ENCODE measurements at places on chromosomes 2 and 18.

DNA sequence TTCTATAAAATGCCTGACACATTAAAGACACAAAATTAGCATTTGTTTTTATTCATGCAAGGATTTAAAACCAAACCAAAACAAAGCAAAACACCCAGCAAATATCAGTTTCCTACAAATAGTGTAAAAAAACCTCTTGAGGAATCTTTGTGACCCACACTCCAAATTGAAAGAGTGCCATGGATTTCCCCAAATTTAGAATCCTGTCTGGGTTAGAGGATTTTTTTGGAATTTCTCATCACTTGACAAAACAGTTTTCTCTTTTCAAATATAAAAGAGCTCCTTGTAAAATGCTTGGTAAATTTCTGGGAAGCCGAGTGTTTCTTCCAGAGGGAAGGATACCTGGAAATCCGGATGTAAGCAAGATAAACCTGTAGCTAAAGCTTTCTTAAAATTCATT is 1.7 kb upstream of the FN1 start:
- no peak for DNase-seq

GRCh38 chr2:30713698-30714097 is 93.5 kb downstream of the CAPN13 start:
- no peak for DNase-seq

DNA sequence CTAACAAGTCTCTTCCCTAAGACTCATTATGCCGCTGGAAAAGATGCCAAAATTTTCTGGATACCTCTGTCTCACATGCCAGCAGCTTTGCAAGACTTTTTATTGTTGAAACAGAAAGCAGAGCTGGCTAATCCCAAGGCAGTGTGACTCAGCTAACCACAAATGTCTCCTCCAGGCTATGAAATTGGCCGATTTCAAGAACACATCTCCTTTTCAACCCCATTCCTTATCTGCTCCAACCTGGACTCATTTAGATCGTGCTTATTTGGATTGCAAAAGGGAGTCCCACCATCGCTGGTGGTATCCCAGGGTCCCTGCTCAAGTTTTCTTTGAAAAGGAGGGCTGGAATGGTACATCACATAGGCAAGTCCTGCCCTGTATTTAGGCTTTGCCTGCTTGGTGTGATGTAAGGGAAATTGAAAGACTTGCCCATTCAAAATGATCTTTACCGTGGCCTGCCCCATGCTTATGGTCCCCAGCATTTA is 26.3 kb downstream of the DHRS9 start:
- DNase-seq = no peak

- DNase-seq = no peak
These were observed 503.2 kb downstream of the PIK3C3 start for GRCh38 chr18:42458226-42458625.

DNA sequence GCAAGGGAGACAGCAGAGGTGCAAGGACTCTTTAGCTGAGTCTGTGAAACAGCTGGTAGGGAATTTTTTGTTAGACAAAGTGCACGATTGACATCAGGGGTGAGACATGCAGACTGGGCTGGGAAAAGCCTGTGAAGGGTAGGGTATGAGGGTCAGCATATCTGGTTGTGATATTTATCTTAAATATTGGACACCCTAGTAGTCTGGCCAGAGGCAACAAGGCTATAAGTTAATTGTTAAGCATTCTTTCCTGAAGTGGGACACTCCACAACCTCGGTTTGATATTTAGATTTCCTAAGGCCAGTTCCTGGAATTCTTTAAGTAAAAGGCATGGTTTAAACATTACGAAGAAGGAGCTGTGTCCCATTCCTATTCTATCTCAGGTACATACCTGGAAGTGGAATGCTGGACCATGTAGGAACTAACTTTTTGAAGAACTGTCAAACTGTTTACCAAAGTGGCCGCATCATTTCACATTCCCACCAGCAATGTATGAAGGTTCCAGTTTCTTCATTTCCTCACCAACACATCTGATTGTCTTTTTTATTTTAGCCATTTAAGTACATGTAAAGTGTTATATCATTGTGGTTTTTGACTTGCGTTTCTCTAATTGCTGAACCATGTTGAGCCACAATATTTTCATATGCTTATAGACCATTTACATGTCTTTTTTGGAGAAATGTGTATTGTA is 22.5 kb downstream of the EHBP1 start:
- DNase-seq = no peak

GRCh38 chr2:81068144-81068543 is 763.6 kb upstream of the LRRTM1 start:
- DNase-seq = no peak

DNA sequence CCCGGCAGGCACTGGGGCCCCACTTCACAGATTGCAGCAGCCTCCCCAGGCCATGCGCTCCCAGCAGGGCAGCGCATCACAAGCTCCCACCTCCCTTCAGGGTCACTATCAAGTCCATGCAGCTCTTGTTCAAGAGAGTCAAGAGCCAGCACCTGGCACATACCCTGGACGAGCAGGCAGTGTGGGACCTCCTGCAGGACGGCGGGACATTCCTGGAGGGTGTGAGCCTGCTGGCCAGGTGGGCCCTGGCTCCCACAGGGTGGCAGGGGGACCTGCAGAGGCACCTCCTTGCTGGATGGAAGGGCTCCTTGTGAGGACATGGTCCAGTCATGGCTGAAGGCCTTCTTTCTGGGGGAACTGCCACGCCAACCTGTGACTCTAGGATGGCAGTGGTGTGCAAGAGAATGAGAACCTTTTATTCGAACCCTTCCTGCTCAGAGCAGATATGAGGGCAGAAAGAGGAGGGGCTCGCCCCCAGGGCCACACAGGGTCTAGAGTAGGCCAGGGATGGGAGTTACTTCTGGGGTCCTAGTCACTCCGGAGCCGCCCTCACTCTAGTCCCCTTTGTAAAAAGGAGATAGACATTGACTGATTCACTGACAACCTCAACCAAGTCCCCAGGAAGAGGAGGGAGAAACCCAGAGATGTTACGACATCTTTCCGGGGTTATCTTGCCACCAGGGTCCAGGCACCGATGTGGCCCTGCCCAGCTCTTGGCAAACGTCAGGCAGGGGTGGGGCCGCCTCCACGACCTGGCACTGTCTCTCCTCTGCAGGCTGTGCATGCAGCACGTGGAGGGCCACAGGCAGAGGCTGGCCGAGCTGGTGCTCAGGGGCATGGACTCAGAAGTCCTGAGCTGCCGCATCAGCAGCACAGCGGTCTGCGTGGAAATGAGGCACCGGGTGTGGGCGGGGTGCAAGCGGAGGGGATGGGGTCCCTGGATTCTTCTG is 31.3 kb downstream of the HJURP start:
- DNase-seq = peak; percentile 37

GRCh38 chr2:230669386-230669950 is 43.2 kb upstream of the CAB39 start:
- DNase-seq = no peak

- no peak for DNase-seq
These were observed 5.4 kb upstream of the SATB2 start for GRCh38 chr2:199462956-199463692.

- no peak for DNase-seq
These were observed 277.8 kb upstream of the CNTNAP5 start for GRCh38 chr2:123747326-123747725.

DNA sequence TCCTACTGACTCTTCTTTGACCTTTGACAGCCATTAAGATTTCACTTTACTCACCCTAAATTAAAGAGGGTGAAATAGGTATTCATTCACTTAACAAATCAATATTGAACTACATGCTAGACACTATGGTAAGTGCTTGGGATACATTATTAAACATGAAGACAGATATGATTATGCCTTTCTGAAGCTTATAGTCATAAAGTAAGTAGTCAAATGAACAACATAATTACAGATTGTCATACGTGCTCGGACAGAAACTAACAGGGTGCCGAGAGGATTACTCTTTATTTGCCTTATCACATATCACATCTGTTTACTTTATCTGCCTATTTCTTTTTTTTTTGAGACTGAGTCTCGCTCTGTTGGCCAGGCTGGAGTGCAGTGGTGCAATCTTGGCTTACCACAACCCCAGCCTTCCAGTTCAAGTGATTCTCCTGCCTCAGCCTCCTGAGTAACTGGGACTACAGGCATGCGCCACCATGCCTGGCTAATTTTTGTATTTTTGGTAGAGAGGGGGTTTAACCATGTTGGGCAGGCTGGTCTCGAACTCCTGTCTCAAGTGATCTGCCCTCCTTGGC is 9.8 kb downstream of the ACVR2A start:
- DNase-seq = no peak

DNA sequence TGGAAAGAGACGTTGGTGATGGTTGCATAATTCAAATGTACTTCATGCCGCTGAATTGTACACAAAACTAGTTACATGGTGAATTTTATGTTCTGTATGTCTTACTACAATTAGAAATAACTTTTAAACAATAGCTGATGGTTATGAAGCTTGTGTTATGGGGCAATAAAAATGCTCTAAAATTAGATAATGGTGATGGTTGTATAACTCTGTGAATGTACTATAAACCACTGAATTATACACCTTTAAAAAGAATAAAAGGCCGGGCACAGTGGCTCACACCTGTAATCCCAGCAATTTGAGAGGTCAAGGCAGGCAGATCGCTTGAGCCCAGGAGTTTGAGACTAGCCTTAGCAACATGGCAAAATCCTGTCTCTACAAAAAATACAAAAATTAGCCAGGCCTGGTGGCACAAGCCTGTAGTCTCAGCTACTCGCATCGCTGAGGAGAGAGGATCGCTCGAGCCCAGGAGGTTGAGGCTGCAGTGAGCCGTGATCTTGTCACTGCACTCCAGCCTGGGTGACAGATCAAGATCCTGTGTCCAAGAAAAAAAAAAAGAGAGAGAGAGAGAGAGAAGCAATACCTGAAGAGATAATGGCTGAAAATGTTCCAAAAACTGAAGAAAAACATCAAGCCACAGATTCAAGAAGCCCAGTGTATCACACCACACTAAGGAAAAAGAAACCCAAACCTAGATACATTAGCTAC is 6.3 kb downstream of the RNU4ATAC start:
- DNase-seq = no peak

DNA sequence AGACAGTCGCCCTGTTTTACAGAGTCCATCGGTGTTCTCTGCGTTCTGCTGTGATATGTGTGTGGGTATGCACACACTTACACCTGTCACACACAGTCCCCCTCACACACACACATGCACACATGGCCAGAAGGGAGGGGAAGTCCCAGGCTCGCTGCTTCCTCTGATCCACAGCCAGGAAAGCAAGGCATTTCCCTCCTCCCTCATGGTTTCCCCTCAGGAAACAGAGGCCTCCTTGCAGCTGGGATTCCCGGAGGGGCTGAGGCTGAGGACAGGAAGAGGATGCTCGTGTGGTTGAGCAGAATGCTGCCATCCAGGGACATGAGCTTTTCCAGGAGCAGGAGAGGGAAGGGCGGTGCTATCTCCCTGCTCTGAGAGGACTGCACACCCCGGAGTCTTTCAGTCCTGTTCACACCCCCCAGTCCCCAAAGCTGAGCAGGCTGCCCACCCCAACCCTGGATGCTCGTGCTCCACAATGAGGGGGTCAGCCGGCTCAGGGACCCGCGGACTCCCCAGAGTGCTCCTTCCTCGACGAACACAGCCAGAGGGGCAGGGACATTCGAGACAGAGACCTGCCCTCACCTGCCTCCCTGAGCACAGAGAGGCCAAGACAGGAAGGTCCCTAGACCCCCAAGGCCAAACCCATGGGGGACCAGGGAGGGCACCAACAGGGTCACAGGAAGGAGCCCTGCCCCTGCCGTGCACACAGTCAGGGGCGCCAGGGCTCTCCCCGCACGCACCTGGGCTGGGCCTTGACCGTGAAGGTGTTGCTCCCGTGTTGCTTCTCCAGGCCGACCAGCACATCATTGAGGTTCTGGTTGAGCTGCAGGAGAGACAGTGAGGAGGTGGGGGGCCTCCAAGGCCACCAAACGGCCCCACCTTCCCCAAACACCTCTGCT is 45.3 kb downstream of the BIN1 start:
- DNase-seq = peak; percentile 35

DNA sequence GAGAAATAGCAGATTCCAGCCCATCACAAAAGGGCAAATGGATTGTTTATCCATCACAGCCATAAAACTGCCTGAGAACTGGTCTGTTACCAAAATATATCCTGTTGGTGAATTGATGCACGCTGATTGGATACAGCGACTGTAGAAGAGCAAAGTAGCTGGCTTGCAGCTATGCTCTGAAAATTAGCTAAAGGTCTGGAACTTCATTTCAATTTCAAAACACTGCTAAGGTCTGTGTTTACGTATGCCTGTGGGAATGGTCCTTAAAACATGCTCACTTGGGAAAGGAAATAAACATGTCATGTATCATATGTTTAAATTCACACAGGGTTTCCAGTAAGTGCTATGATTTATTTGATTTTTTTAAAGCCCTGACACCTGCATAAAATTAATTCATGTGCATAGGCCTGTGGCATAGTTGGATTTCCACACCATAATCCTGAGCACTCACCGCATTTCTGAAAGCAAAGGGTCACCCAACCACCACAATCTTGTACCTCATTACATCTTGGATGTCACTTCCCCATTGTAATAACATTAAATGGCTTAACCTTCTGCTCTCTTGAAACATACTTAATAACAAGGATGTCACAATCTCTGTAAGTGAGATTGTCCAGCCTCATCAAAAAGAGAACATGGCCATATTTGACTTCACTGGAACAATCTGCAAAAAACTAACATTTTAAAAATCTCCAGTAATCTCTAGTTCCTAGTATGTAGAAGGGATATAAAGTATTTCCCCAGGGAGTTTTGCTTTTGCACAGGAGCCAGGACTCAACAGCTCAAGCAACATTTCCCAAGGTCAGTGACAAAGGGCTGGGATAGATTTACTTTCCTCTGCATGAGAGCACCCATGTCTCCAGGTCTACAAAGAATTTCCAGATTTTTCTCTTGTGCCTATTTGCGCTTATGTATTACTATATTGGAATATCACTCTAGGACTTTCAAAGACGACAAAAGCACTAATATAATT is 109.8 kb downstream of the FARSB start:
- no peak for DNase-seq

DNA sequence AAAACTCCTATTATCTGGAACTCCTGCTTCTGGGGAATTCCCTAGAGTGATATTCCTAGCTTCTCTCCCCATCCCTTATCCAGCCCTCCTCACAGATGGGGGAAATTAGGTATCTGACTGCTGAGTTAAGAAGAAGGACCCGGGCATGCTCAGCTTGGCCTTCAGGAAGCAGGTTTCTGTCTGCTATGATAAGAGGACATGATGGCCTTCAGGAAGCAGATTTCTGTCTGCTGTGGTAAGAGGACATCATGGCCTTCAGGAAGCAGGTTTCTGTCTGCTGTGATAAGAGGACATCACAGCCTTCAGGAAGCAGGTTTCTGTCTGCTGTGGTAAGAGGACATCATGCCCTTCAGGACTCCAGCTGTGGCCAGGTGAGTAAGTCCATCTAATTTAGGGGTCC is 65.2 kb downstream of the PLEKHM3 start:
- DNase-seq = no peak

- DNase-seq = no peak
These were observed 1.7 kb upstream of the C2orf42 start for GRCh38 chr2:70192516-70192915.
